ENCODE measurements at places on chromosomes 1 and 21.

DNA sequence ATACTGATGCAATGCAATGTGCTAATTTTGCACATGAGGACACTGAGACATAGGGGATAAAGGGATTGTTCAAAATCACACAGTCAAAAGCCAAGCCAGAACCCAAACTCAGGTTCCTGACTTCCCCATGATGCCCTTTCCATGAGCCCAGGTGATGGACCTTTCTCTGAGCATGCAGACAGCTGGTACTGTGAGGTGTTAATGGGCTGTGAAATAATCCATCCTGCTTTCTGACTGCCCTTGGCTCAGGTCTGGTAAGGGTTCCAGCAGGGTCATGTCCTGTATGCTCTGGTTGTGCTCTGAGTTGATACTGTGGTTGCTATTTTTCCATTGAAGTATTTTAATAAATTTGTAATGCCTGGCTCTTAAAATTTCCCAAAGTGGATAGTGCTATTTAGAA, 50.0 kb downstream of the CNIH3 start:
- no peak for DNase-seq

- peak; percentile 38 for DNase-seq
Observed at GRCh38 chr1:116808200-116808847, 54.1 kb downstream of the CD2 start.

DNA sequence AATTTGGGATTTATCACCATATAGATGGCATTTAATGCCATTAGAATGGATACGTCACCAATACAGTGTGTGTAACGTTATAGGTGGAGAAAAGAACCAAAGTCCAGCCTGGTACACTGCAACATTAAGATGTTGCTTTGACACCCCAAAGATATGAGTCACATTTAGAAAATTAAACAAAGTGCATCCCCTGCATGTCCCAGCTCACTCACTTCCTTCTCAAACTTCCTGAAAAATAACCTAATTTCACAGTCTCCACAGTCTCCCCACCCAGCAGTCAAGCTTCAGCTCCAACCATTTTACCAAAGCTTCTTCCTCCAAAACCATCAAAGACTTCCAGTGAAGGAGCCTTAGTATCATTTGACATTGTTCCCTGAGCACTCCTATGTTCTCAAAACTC, 111.9 kb downstream of the OMA1 start:
- no peak for DNase-seq

GRCh38 chr1:36912365-36912865, 121.9 kb downstream of the GRIK3 start:
- DNase-seq = no peak

DNA sequence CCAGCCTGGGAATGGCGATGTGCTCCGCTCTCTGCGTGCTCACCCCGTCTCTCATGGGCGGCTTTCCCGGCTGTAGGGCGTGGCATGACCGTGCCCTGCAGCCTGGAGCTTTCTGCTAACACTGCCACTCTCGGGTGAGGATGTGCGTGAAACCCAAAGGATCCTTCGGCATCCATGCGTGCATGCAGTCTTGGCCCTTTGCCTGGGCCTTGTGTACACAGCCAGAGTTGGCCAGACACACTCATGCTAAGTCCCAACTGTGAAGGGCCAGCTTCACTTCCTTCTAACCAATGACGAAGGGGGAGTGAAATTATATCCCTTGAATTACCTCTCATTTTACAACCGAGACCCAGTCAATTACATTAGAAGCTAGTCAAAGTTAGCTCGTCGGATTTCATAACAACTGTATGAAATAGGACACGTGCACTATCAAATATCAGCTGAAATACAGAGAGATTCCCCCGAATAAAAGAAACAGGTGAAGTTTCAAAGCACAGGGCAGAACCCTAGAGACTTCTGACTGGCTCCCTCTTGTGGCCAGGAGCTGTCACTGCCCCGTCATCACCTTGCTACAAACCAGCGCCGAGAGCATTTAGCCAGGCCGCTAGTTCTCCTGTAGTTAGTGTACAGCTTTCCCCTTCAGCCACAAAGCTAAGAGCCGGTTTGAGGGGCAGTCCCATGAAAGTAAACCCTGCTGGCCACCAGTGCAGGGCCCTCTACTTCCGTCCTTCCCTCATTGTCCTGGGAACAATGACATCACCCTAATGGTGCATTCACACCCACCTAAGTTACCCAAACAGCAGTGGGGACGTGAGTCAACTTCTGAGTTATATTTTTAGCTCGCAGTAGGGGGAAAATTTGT, 63.4 kb upstream of the COA6 start:
- DNase-seq = peak; percentile 89

Data from lower leg skin (tissue), 4 donors.